ENCODE measurements at places on chromosomes 2 and 18.

- DNase-seq, result no peak
These were observed 49.7 kb downstream of the CYRIA start for GRCh38 chr2:16615687-16616615.

- no peak for DNase-seq
These were observed 169.7 kb upstream of the APCDD1 start for GRCh38 chr18:10284540-10285282.

- no peak for DNase-seq
These were observed 148.8 kb downstream of the SMAD7 start for GRCh38 chr18:48801728-48802542.

- no peak for DNase-seq
These were observed 93.7 kb upstream of the HS6ST1 start for GRCh38 chr2:128412181-128412871.

DNA sequence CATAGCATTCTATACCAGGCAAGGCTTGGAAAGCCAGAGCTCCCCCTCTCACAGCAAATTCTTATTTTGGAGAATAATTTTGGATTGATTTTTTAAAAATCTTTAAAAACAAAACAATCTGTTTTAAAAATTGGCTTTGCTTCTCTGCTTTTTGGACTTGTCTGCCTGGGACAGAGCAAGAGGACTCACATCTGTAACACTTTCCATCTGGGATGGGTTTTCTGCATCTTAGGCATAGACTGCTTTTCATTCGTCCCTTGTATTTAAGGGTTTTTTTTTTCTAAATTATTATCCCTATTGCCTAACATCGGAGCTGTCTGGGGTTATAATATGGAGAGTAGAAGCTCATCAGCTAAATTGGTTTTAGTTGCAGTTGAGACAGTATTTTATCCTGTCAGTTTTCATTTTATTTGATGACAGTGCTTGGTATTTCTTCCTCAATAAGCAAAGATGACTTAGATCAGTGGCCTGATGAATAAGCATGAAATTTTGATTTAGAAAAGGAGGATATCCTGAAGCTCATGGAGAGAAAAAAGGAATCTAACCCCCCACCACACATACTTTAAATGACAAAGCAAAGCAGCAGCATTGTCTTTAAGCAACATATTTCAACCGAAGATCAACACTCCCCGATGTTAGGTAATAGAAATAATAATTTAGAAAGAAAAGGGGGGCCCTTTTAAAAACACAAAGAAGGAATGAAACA, 2.3 kb upstream of the FZD7 start:
- no peak for DNase-seq

DNA sequence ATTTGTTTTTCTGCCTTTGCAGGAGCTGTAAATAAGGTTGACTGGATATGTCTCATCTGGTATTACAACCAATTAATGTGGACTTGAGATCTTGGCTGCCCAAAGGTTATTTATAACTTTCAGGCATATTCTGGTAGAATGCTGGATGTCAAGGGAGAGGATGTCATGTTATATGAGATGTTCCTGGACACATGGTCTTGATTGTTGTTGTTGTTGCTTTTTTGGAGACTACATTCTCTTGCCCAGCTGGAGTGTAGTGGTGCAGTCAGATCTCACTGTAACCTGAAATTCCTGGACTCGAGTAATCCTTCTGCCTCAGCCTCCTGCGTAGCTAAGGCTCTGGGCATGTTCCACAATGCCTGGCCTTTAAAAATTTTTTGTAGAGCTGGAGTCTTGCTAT, 83.3 kb downstream of the LCLAT1 start:
- no peak for DNase-seq

DNA sequence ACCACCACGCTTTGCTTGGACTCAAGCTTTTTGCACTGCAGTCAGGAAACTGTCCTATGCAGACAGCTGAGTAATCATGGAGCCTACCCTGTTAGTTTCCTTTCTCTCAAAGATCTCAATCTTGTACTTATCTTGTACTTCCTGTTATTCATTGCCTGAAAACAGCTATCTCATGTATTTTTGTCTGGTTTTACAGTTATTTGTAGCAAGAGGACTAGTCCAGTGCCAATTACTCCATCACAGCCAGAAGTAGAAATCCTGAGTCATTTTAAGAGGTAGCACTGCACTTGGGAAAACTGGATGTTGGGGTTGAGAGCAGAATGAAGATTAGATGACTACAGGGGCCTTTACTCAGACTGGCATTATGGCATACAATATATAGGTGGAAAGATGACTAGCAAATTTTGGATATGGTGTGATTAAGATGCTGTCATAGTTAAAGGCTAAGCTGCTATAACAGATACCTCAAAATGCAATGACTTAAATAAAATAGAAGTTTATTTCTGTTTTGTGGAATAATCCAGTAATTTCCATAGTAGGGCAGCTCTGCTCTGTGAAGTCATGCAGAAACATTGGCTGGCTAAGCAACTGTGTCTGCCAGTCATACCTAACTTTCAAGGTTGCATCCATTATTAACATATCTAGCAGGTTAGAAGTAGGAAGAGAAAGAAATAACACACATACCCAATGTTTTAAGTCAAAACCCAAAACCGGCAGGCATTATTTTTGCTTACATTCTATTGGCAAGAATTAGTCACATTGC, 21.1 kb upstream of the CHMP3 start:
- DNase-seq, result no peak

DNA sequence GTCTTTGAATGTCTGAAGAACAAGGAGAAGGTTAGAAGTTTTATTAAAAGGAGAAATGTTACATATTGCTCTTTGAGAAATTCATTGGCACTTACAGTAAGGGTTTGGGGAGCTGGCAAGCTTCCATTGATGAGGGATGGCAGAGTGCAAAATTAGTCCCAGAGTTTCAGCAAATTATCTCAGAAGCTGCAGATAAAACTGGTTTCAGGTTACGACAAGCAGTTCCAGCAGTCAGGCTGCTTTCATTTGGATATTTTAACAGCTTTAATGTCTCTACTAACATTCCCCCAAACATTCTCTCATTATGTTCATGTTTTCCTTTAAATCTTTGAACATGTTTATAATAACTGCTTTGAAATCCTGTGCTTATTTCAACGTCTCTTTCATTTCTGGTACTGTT, 153.1 kb downstream of the TTC27 start:
- DNase-seq, result no peak

DNA sequence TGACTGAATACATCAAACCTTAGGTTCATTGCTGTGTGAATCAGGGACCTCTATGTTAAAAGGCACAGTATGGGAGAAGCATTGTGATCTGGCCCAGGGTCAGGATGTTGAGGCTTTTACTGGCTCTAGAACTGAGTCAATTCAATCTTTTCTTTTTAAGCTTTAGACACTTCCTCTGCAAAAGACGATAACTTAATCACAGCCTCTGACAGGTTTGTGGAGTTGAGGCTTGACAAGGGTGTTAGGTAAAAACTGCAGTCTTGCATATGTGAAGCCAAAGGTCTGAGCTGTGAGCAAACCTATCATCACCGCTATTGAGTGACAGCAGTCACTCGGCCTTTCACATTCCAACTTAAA, 17.3 kb upstream of the ARHGAP25 start:
- no peak for DNase-seq

DNA sequence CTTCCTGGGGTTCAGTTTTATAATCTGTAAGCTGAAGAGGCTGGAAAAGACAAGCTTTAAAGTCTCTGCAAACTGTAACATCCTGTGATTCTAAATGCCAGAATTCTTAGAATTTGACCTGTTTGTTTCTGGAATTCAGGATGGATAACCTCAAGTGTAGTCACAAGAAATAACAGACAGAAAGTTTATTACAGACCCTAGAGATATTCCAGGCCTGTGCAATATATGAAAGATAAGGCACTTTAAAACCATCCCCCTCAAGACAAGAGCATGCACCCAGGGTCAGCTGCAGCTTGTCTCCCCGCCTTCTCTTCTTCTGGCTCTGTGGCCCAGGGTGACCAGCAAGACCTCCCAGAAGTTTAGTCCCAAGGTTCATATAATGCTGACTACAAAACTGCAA, 298.7 kb upstream of the ACVR2A start:
- DNase-seq, result no peak

- no peak for DNase-seq
These were observed 101.2 kb downstream of the LTBP1 start for GRCh38 chr2:33047939-33048338.

DNA sequence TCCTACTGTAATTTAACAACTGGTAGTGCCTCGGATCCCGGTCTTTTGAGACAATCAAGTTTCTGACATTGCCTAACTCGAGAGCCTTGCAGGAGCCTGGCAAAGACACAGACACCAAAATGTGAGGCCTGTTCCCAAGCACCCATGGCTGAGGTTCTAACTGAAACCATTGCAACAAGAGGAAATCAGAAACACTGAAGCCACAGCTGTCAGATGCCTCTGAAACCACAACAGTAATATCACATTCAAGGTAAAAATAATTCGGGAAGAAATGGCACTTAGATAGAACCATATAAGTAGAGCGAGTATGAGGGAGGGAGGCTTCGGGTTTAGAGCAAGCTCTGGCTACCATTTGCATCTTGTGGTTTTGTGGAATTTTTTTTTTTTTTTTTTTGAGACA, 285.9 kb downstream of the FBXO15 start:
- no peak for DNase-seq

- peak; percentile 17 for DNase-seq
These were observed 55.2 kb upstream of the SEMA4C start for GRCh38 chr2:96924775-96925747.

DNA sequence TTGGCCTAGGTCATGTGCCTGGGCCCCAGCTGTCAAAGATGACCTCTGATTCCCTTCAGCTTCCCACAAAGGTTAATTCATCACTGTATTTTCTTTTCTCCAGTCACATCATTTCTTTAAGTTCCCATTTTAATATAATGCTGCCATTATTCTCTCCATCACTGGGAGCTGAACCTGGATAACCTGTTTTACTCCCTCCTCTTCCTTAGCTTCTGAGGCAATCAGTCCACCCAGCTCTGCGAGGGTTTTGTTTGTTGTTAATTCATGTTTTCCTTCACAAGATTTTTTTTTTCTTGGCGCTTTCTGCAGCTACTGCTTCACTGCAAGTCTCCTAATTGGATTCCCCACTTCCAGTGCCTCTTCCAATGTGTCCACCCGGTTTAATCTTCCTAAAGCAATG, 5.1 kb upstream of the EML4 start:
- no peak for DNase-seq

- DNase-seq, result no peak
These were observed 183.4 kb upstream of the SRD5A2 start for GRCh38 chr2:31764169-31764568.

- no peak for DNase-seq
These were observed 62.3 kb upstream of the YWHAQ start for GRCh38 chr2:9693196-9693491.

- DNase-seq, result no peak
These were observed 354.2 kb downstream of the ZEB2 start for GRCh38 chr2:144165599-144166250.

DNA sequence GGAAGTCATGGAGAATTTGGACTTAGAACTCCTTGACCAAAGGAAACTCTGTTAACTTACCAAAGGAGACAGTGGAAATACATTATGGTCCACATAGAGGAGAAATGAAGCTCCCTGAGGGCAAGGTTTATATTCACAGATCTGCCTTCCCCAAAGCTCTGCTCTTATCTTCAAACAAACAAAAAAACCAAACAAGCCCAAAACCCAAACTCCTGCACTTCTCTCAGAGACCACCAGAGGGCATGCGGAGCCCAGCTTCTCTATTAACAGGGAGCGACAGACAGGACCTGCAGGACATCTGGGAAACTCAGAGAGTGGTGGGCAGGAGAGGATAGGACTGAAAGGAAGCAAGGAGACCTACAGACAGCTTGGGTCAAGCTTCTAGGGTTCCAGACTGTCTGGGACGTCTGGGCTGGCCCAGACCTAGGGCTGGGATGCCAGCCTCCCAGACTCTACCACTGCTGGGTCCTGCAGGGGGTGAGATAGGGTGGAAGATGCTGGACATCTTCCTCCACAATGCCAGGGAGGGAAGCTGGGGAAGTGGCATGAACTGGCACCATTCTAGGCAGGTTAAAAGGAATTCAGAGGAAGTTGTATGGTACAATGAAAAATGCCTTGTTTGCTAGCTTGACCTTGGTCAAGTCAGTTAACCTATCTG, 4.0 kb upstream of the WNT10A start:
- peak; percentile 69 for DNase-seq

DNA sequence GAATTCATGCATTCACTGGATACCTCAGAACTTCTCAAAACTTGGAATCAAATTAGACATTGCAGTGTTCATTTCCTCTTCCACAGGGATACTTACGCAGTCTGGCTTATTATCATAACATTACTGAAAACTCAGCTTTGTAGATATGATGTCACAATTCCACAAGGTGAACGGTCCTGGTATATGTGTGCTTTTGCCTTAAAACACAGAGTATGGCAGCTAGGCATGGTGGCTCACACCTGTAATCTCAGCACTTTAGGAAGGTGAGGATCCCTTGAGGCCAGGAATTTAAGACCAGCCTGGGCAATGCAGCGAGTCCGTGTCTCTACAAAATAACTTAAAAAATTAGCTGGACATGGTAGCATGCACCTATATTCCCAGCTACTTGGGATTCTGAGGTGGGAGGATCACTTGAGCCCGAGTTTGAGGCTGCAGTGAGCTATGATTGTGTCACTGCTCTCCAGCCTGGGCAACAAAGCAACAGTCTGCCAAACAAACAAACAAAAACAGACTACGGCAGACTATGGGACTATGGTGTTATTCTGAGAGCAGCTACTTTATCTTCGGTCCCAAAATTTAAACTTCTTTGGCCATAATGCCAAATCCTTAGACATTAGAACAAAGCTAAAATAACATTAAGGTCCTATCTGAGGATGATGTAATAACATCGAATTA, 1191.9 kb upstream of the SLC39A10 start:
- DNase-seq, result no peak

DNA sequence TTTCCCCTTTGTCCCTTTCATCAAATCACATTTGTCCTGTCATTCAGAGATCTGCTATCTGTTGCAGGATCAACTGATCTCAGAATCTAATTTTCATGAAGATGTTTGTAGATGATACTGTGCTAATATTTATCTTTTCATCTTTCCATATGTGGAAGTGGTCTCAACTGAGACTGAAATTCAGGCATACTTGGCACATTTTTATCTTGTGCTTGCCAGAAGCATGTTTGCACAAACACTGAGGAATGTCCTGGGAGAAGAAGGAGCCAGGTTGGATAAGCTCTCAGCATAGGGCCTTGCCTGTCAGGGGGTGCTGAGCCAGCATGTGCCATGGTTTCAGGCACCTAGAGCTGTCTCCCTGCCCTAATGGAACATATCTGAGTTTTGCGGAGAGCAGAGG, 24.5 kb upstream of the MMADHC start:
- DNase-seq, result no peak

- peak; percentile 66 for DNase-seq
These were observed at the start of gene SP110 for GRCh38 chr2:230219419-230220331. Gene SP110 (minus strand): TSS chr2:230219984. CDS start chr2:230216927, 3,057 bp downstream.

GRCh38 chr2:97766567-97766966, 53.2 kb downstream of the ZAP70 start:
- no peak for DNase-seq

DNA sequence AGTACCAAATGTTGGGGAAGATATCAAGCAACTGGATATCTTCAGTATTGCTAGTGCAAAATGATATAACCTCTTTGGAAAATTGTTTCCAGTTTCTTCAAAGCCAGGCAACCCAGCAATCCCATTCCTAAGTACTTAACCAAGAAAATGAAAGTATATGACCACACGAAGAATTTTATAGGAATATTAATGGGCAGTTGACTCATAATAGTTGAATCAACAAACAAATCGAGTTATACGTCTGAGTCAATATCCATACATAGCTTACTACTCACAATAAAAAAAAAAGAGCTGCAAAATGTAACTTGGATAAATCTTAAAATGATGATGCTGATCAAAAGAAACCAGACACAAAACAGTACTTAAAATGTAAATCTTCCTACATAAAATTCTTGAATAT, 810.4 kb downstream of the METTL4 start:
- no peak for DNase-seq

- DNase-seq, result no peak
These were observed 107.3 kb downstream of the SH3BP4 start for GRCh38 chr2:235059161-235059560.
